ENCODE measurements at places on chromosomes 11 and 22.

- no peak for DNase-seq
Observed at GRCh38 chr11:76250520-76251225, 44.4 kb upstream of the WNT11 start.

DNA sequence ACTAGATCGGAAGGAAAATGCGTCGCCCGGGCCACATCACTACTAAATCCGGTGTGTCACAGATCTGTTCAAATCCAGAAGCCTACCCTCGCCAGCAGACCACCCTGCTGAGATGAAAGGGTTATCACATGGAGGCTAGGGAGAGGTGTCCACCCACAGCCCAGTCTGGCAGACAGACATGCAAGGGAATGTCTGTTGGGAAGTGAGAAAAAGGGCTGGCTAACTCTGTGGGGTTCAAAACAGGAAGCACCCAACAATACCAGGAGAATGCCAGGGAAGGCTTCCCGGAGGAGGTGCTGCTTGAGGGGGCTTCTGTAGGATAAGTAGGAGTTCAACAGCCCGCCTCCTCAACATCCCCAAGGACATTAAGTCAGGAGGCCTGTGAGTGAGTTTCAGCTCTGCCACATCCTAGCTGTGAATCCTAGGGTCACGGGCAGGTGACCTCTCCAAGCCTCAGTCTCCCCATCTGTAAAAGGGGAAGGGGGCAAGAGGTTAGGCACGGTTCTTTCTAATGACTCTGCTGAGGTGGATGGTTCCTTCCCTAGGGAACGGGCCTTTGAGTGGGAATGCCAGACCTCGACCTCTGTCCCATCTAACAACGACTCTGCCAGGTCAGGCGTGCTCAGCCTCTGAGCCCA, 1.1 kb downstream of the TPST2 start:
- no peak for DNase-seq

- DNase-seq, result peak; percentile 79
Observed at GRCh38 chr11:78417888-78418583, 416 bp upstream of the GAB2 start.

GRCh38 chr22:39227542-39228272, 17.1 kb downstream of the PDGFB start:
- no peak for DNase-seq

- no peak for DNase-seq
Observed at GRCh38 chr22:31957970-31958594, 13.7 kb downstream of the YWHAH start.

GRCh38 chr11:6745465-6746015, 26.2 kb downstream of the OR2AG2 start:
- no peak for DNase-seq

All from HuH-7 (cell line).